Activated CD4-positive, alpha-beta T cell treated with anti-CD3 and anti-CD28 coated beads, Interleukin-2, amount 50 U/mL, for 4 hours (primary cell): ENCODE measurements at places on chromosomes 1 and 21.

GRCh38 chr1:217674028-217674729, 43.0 kb downstream of the SPATA17 start:
- no peak for DNase-seq

GRCh38 chr1:215568299-215568692, 1.2 kb downstream of the KCTD3 start:
- DNase-seq: no peak

DNA sequence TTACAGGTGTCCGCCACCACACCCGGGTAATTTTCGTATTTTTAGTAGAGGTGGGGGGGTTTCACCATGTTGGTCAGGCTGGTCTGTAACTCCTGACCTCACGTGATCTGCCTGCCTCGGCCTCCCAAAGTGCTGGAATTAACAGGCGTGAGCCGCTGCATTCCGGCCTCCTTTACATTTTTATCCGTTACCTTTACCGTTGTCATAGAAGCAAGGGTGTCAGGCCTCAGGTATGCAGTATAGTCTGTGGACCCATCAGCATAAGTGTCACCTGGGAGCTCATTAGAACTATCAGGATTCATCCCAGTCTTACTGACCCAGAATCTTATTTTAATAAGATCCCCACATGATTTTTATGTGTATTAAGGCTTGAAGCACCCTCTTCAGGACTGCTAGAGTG, 5.4 kb downstream of the CDC42 start:
- no peak for DNase-seq

DNA sequence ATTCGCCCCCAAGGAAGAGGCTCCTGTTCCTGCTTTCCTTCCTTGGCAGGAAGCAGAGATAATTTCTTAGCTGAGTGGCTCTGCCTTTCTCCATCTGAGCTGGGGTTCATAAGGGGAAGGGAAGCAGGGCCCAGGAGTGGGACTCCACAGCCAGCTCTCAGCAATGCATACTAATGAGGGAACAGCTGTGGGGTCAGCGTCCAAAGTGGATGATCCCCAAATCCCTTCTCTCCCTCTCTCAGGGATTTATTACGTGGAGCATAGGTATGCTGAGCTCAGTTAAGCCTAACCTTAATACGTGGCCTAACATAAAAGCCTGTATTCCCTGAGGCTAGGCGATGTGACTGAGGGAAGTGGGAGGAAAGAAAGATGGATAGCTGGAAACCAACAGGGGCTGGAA, 87.3 kb upstream of the CTTNBP2NL start:
- DNase-seq: no peak

DNA sequence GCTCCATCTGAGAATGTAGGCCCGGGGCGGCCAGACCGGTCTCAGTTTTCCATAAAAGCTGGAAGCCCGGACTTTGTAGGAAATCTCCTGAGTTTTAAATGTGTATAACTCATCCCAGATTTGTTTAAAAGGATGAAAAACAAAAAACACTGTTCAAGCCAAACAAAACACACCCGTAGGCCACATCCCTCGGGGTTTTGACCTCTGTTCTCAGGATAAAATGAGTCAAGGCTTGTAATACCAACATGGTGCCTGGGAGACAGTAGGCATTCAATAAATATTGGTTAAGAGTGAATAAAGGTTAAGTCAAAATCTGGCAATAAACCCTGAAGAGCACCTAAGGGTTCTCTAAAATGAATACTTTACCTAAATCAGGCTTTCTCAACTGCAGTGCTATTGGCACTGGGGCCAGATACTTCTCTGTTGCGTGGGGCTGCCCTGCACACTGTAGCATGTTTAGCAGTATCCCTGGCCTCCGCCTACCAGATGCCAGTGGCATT, 55.0 kb downstream of the KAZN start:
- no peak for DNase-seq

- no peak for DNase-seq
Measured at GRCh38 chr1:63891060-63891690, 117.4 kb downstream of the ROR1 start.

GRCh38 chr1:201570886-201571624, 32.1 kb downstream of the NAV1 start:
- no peak for DNase-seq
